ENCODE measurements at places on chromosomes 2 and 18. TPM values are rescaled to one million over a fixed set of nuclear protein-coding genes. Genes with fewer than 3 reads are reported as not detected.

GRCh38 chr2:179307616-179308371, 43.2 kb upstream of the SESTD1 start:
- DNase-seq, result no peak

Gene POMC
- total RNA-seq, result 0.72 TPM

Gene OTOS
- not detected for total RNA-seq

DNA sequence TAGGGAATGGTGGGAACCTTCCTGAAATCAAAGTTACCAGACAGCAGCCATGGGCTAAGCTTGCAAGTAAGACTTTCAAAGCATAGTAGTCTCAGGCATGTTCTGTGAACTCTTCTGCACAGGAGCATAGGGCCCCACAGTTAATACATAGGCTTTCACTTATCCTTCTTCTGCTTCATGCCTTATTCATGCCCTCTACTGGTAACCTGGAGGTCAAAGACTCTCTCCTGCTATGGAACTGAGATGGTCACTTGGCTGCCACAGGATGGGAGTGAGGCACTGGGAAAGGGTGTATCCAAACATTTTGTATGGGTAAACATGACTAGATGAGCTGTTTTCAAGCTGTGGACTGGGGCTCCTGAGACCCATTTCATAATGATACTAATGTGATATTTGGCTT, 49.1 kb upstream of the ZNF638 start:
- no peak for DNase-seq

DNA sequence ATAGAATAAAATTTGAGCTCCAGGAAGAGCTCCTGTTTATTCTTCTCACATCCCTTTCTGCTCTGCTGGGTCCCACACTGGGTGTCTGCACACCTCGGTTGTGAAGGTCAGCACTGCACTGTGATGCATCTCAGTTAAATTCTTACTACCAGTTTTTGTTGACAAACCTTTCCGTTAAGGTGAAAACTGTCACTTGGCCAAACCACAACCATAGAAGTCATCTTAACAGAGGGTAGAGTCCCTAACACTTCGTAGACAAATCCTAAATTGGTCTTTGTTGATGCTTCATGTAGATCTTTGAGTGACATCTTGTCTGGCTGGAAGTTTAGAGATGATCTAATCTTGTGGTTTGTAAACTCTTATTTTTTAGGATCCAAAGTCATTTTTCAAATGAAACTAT, 167.4 kb upstream of the MAP3K20 start:
- no peak for DNase-seq

DNA sequence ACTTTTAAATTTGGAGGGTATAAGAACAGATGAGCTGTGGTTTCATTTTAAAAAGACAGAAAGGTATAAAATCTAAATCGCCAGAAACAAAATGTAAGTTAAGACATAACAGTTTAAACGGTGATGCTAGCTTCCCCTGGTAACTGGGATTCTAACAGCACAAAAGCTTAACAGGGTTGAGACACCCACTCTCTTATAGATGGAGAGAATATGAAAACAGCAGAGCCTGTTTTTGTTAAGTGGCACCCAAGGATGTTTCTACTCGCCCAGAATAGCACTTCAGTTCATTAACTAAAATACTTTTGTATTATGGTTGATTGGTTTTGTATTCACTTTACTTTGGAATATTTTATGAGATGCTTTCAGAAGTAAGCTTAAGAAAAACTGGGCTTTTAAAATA, 151.9 kb upstream of the RND3 start:
- no peak for DNase-seq

Gene CENPA
- total RNA-seq, result 4.1 TPM

DNA sequence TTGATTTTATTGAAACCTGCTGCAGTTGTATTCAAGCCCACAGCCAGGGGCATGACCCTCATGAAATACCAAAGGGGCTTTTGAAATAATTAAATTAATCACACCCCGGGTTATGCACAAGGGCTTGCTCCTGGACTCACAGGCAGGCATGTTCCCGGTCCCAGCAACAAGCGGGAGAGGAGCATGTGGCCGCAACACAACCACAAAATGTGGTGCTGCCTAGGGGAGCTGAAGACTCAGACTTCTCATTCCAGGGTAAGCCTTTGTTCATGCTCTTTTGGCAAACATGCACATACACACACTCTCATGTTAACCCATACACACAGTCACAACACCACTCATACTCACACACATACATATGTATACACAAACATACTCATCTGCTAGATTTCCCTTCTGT, 233.7 kb upstream of the SMAD2 start:
- peak; percentile 27 for DNase-seq

Gene OTX1
- total RNA-seq, result 4.8 TPM

Gene EMX1
- total RNA-seq, result 3.6 TPM

DNA sequence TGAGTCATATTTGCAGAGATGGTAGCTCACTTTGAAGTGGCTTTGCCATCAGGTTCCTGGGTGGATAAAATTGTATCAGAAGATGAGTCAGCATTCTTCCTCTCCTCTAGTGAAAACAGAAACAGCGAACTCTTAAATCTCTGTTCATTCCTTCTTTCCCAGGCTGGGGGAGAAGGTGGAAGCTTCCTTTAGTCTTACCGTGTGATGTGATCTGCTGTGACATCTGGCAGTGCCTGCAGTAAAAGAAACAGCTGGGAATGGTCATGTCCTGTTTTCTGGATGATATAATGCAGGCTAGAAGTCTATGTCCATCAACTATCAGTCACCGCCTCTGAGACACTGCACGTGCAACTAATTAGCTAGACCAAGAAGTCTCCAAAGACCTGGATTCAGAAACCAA, 171.6 kb downstream of the VAPA start:
- peak; percentile 43 for DNase-seq

- DNase-seq, result peak; percentile 91
Observed at GRCh38 chr2:86442642-86443005, 1.5 kb downstream of the KDM3A start.

- no peak for DNase-seq
Observed at GRCh38 chr2:71069376-71069775, 928 bp downstream of the NAGK start.

Gene M1AP
- total RNA-seq, result 1.9 TPM

Gene HRH4
- 0.48 TPM for total RNA-seq

Gene GRP
- not detected for total RNA-seq

DNA sequence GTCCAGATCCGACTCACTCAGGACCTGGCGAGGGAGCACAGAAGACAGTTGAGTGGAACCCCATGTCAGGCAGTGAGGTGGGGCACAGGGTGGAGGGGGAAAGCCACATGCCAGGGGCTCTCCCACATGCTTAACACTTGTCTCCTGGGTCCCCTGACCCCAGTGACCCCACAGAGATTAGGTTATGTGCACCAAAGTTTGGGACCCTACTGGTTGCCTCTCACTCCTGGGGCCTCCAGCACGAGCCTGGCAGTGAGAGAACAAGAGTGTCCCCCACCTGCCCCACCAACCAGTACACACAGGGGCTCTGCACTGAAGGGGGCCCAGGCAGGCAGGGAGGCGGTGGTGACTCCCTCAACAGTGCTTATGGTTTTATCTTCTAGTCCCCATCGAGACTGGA, 58.3 kb downstream of the CIB4 start:
- DNase-seq, result no peak

GRCh38 chr2:176554101-176555048, 285.1 kb downstream of the MTX2 start:
- peak; percentile 74 for DNase-seq

- no peak for DNase-seq
Observed at GRCh38 chr18:44541781-44542180, 138.9 kb upstream of the SETBP1 start.

DNA sequence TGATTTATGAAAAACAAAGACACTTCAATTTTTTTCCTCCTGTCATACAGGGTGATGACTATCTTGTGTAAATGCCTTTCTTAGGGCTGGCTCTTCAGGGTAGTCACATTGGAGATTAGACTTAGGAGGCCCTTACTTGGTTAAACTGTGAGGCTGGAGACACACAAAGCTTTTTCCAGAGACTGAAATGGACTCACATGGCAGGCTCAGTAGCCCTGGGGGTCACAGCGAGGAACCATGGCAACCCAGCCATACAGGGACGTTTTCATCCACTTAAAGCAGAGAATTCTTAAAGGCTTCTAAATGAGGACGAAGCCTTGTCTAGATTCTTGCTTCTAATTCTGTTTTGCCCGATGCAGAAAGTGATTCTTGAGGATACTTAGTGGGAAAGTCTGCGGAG, 57.3 kb upstream of the ZDBF2 start:
- no peak for DNase-seq
